ENCODE measurements at places on chromosomes 7 and 10. TPM values are rescaled to one million over a fixed set of nuclear protein-coding genes. Genes with fewer than 3 reads are reported as not detected.
A peak's percentile ranks its signal among the peaks of the same experiment; 100 is the strongest.

C10orf67 gene
- total RNA-seq, result not detected

GPR158 gene
- not detected for total RNA-seq

DNA sequence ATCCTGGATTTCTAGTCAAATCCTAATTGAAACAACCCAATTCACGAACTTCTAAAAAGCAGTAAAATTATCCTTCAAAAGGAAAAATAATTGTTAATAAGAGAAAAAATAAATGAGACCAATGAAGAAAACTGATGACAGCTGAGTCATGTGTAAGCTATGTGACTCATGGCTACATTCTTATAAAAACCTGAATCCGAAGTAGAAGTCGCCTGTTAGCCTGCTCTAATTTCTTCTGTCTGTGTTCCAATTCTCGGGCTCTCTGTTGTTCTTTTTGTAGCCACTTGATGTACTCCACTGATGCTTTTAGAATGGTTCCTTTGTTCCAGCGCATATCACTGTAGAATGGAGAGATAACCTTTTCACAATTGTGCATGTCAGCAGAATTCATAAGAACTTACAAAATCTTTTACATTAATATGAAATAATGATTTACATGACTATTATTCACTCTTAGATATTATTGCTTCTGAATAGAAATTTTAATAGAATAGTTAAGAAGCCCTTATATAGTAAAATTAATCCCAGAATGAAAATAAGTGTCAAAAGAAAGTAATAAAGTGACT is 88.8 kb downstream of the TFEC start:
- peak; percentile 52 for DNase-seq

GRCh38 chr10:43316988-43317387 is 50.1 kb upstream of the RASGEF1A start:
- no peak for DNase-seq

TMEM270 gene
- total RNA-seq, result not detected

- DNase-seq, result no peak
These were observed 112.9 kb upstream of the LYZL2 start for GRCh38 chr10:30742471-30742870.

ZP3 gene
- total RNA-seq, result 1.0 TPM

DNA sequence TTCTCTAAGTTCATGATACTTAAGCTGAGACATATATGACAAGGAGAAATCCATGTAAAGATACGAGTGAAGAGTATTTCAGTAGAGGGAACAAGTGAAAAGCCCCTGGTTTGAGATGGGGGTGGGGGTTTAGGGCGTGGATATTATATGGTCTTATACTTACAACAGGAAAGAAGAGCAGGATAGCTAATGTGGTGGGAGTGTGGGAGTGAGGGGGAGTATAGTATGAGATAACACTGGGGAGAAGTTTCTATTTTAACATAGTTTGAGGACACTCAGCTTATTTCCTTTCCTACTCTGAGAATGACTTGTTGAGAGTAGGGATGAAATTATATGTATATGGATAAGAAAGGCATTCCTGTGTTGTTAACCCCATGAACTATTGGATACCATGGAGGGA is 36.5 kb downstream of the MCU start:
- DNase-seq, result no peak

- DNase-seq, result no peak
These were observed 24.9 kb upstream of the CHST3 start for GRCh38 chr10:71939304-71939703.

GRCh38 chr7:38512291-38512690 is 118.9 kb downstream of the AMPH start:
- DNase-seq, result no peak

AOAH gene
- total RNA-seq, result not detected

GRCh38 chr10:12919574-12919973 is 81.9 kb downstream of the CCDC3 start:
- no peak for DNase-seq

PIK3AP1 gene
- 0.14 TPM for total RNA-seq
